ENCODE measurements at places on chromosomes 16 and 17.

GRCh38 chr17:80331820-80332219, 71.2 kb downstream of the RNF213 start:
- H3K27ac ChIP-seq: no peak overlapping the region
- peaks cover 73% of the 10 kb centered on the region for H3K36me3 ChIP-seq
- DNase-seq: no peak
- H3K4me1 ChIP-seq: no peaks in the 10 kb centered on the region
- H3K4me3 ChIP-seq: no peak overlapping the region
- no peaks in the 10 kb centered on the region for H3K27me3 ChIP-seq

DNA sequence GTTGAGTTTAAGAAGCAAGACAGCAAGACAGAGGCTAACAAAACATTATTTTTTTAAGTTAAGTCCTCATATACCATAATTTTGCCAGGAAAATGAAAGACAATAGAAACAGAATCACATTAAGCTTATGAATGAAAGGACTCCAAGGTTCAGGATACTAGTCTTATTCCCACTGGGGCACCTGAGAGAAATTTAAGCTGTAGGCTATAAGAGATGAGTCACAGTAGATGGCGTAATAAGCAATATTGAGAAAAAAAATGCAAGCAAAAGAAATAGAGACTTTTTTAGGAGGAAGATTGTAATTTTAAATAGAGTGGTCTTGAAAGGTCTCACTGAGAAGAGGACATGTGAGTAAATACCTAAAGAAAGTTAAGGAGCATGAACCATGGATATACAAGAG, 57.1 kb upstream of the KIF2B start:
- H3K4me1 ChIP-seq: no peaks in the 10 kb centered on the region
- no peak overlapping the region for H3K27ac ChIP-seq
- no peaks in the 10 kb centered on the region for H3K36me3 ChIP-seq
- H3K4me3 ChIP-seq: no peak overlapping the region

DNA sequence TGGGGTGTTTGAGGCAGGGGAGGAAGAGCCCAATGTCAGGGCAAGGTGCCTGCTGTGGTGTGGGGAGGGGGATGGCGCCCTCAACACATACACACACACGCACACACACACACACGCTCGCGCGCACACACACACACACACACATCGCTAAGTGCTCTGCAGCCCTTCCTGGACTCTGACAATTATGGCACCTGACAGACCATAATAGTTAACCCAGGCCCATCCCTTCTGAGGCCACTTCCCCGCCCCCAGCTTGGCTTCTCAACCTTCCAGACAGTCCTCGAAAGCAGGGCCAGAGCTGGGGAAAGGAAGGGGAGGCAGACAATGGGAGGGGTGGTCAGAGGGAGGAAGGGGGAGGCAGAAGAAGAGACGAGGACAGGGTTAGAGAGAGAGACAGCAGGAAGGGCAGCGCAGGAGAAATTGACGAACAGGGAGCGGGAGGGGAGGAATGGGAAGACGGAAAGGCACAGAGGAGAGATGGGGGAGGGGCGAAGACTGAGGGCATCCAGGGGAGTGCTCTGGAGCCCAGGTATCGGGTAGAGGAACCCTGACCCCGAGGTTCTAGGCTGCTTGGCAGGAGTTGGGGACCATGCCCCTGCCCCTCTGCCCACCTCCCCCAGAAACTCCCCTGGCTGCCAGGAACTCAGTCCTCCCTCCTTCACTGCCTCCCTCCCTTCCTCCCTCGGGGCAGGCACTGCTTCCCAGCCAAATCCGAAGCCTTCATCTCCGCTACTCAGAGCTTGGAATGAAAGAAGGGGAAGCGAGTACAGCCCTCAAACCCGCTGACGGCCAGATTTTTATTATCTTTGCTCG, 4.0 kb downstream of the SRCIN1 start:
- no peak overlapping the region for H3K27ac ChIP-seq
- no peaks in the 10 kb centered on the region for H3K36me3 ChIP-seq
- H3K4me1 ChIP-seq: no peaks in the 10 kb centered on the region
- no peak overlapping the region for H3K4me3 ChIP-seq
- DNase-seq: no peak

DNA sequence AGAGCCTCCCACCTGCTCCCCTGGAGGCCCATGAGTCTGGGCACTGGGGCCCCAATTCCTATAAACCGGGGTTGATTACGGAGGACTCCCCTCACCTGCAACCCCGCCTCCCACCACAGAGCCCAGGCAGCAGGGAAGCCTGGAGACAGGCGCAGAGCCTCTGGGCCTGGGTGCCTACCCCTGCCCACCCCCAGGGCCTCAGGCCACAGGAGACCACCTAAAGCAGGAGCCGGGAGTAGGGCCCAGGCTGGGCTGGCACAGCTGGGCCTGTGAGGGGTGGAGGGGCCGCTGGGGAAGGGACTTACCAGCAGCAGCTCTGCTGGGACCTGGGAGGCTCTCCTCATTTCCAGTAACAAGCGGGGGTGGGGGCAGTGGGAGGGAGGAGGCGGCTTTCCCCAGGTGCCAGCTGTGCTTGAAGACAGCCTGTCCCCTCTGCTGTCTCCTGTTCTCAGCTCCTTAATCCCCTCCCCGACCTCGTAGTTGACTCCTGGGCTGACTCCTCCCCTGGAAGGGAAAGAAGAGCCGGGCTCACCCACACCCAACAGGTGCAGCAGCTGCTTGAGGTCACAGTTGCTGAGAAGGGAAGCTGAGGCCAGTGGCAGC, 46.8 kb downstream of the TMEM235 start:
- DNase-seq: no peak
- H3K4me3 ChIP-seq: no peak overlapping the region
- no peaks in the 10 kb centered on the region for H3K27me3 ChIP-seq
- no peaks in the 10 kb centered on the region for H3K36me3 ChIP-seq
- H3K4me1 ChIP-seq: no peaks in the 10 kb centered on the region

DNA sequence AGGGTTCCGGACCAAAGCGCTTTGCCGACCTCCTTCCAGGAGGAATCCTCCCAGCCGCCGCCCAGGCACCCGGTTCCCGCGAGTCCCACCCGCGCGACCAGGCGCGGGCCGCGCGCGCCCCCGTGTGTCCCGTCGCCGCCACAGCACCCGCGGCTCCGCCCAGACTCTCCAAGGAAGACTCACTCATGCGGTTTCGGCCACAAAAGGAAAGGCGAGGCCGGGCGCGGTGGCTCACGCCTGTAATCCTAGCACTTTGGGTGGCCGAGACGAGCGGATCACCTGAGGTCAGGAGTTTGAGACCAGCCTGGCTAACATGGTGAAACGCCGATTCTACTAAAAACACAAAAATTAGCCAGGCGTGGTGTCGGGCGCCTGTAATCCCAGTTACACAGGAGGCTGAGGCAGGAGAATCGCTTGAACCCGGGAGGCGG, 3.5 kb upstream of the PKMYT1 start:
- no peaks in the 10 kb centered on the region for H3K36me3 ChIP-seq
- no peak overlapping the region for H3K27ac ChIP-seq
- no peaks in the 10 kb centered on the region for H3K27me3 ChIP-seq

- DNase-seq: no peak
- H3K27ac ChIP-seq: no peak overlapping the region
- H3K4me3 ChIP-seq: no peak overlapping the region
- H3K27me3 ChIP-seq: no peaks in the 10 kb centered on the region
- no peaks in the 10 kb centered on the region for H3K4me1 ChIP-seq
These were observed 15.7 kb upstream of the ATF7IP2 start for GRCh38 chr16:10370096-10370726.

GRCh38 chr16:83899272-83899897, 470 bp downstream of the MLYCD start:
- H3K4me3 ChIP-seq: peak overlapping the region; percentile 94
- H3K4me1 ChIP-seq: no peaks in the 10 kb centered on the region
- no peaks in the 10 kb centered on the region for H3K27me3 ChIP-seq
- peak overlapping the region; percentile 88 for H3K27ac ChIP-seq
- H3K36me3 ChIP-seq: no peaks in the 10 kb centered on the region
